ENCODE measurements at places on chromosomes 2 and 18.

- no peak for DNase-seq
These were observed 311.5 kb upstream of the GYPC start for GRCh38 chr2:126344493-126344892.

- no peak for DNase-seq
These were observed 39.1 kb downstream of the ROCK2 start for GRCh38 chr2:11305338-11305737.

- DNase-seq, result no peak
These were observed 248.9 kb downstream of the DCC start for GRCh38 chr18:52588931-52589330.

DNA sequence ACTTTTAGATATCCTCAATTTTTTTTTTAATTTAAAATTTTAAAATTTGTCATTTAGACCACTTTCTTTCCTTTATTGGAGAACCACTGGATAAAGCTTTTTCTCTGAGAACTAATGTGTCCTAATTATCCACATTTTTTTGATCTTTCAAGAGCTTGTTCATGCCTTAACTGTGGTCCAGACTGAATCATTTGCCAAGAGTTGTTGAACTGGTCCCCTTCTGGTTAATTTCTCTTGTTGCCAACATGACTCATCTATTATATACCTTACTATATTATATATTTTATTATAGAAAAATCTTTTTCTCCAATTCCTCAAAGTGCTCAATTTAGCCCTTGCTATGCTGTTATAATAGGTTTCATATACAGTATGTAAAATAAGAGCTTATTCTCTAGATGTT is 53.1 kb upstream of the TMEM87B start:
- no peak for DNase-seq

GRCh38 chr2:3677436-3677835 is 19.4 kb downstream of the ALLC start:
- no peak for DNase-seq

DNA sequence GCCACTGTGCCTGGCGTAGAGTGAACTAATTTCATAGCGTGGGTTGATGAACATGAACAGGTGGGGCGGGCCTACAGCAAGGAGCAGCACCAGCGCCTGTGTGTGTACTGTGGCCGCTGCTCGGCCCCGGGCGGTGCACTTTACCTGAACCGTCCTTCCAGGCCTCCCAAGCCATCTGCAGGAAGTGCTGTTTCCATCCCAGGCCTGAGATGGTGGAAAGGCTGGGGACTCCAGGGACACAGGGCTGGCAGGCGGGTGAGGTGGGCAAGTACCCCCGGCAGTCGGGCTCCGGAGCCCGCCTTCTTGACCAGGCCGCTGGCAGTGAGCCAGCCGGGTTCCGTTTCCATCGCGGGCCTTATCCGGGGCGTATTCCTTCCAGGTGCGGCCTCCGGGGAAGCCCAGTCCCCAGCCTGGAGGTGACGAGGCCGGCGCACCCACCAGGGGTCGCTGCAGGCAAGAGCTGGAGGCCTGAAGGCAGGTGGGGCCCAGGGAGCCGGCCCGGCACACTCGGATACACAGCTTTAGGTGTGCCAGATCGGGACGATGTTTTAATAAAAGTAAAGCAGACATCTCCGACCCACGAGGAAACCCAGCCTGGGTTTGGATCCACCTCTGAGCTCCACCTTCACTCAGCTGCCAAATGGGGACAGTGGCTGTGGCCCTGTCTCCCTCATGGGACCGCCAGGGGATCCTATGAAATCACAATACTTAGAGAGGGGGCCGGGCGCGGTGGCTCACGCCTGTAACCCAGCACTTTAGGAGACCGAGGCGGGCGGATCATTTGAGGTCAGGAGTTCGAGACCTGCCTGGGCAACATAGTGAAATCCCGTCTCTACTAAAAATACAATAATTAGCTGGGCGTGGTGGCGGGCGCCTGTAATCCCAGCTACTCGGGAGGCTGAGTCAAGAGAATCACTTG is 22.7 kb upstream of the PDIA6 start:
- DNase-seq, result peak; percentile 35

DNA sequence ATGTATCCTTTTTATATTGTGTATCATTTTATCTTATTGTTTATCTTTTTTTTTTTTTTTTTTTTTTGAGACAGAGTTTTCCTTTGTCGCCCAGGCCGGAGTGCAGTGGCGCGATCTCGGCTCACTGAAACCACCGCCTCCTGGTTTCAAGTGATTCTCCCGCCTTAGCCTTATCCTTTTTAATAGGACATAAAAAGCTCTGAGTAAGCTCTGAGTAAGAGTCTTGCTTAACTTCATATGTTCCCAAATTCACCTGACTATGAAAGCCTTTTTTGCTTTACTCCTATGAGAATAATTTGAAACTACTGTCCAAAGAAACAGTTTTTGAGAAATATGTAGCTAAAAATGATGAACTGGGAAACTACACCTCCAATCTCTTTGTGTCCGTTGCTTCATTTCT is 525.5 kb downstream of the IRS1 start:
- no peak for DNase-seq

DNA sequence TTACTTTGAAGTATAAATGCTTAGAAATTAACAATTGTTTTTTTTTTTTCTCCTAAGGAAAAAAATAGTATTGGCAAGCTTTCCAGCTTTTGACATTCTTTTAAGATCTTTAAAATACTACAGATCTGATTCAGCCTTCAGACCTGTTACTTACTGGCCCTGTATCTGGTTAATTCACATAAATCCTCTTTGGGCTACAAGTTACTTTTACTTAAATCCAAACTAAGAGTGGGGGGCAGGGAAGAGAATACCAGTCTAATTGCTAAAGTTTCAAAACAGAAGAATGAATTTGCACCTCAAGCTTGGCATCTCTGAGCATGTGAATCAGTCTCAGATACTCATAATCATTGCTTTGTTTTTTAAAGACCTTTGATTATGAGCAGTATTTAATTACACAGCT is 386.3 kb downstream of the PARD3B start:
- DNase-seq, result no peak

DNA sequence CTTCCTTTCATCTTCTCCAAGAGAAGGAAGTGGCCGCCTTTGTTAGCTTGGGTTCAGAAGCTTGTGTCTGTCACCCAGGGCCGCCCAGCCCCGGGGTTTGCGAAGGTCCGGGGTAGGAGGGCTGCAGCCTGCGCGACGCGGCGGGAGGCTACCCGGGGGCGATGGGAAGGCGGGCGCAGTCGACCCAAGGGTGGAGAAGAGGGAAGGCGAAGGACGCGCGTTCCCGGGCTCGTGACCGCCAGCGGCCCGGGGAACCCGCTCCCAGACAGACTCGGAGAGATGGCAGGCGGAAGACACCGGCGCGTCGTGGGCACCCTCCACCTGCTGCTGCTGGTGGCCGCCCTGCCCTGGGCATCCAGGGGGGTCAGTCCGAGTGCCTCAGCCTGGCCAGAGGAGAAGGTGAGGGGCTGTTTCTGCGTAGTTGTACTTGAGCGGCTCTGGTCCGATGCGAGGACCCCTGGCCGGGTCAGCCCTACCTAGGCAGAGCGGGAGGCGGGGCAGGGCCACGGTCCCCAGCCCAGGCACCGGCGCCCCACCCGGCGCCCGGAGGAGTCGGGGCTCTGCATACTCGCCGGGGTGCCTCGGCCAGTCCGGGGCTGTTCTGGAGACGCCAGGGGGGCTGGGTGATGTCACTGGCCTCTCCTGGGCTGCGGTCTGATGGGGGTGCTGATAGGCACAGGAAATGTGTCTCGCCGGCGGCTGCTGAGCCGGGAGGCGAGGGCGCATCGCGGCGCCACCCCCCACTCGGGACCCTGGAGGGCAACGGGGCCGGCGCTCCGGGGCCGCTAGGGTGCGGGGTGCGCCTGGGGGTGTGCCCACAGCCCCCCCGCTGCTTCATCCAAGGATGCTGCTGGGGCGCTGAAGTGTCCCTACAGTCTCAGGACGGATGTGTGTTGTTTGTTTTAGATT is at the start of gene QPCT:
QPCT (plus strand) TSS at position 178 of the 909 bp plus-strand sequence; CDS start at position 280, 102 bp downstream.
- DNase-seq, result peak; percentile 65

DNA sequence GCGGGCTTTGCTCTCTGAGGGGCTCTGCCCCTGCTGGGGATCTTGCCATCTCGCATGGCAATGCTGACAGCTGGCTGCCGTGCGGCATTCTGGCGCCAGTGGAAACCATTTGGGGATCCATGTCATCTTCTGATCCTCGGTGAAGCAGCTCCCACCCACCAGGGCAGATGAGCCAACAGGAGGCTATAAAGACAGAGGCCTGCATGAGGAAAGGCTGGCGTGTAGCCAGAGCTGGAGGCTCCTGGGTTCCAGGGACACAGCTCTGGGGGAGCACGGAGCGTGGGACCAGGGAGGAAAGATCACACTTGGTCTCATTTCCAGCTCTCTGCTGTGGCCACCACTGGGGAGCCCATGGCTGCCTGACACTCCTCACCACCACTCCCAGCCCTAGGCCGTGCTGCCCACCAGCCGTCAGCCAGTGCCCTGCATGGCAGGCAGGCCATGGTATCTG is 145.8 kb downstream of the ZFP36L2 start:
- DNase-seq, result no peak

GRCh38 chr18:12052866-12053265 is 40.8 kb upstream of the ANKRD62 start:
- no peak for DNase-seq

DNA sequence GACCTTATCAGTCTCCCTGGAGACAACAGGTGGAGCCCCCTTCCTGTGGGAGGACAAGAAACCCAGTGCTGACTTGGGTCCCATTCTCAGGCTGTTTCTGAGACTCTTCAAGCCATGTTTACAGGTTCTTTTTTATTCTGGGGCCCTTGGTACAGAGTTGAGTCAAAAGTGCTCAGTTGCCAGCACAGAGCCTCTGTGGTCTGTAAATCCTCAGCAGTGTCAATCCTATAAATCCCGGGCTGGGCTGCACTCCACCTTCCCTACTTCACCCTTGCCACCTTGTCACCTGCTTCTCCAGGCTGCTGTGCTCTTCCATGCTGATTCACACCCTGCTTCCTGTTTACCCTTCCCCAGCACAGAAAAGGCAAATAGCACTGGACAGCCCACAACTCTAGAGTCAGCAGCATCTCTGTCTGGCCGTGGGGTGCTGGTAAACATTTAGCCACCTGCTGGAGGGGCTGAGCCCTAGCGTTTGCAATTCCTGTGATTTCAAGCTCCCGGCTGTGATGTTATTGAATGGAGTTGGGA is 74.7 kb downstream of the TNFRSF11A start:
- no peak for DNase-seq

GRCh38 chr18:48929212-48929612 is 21.6 kb downstream of the SMAD7 start:
- DNase-seq, result no peak

DNA sequence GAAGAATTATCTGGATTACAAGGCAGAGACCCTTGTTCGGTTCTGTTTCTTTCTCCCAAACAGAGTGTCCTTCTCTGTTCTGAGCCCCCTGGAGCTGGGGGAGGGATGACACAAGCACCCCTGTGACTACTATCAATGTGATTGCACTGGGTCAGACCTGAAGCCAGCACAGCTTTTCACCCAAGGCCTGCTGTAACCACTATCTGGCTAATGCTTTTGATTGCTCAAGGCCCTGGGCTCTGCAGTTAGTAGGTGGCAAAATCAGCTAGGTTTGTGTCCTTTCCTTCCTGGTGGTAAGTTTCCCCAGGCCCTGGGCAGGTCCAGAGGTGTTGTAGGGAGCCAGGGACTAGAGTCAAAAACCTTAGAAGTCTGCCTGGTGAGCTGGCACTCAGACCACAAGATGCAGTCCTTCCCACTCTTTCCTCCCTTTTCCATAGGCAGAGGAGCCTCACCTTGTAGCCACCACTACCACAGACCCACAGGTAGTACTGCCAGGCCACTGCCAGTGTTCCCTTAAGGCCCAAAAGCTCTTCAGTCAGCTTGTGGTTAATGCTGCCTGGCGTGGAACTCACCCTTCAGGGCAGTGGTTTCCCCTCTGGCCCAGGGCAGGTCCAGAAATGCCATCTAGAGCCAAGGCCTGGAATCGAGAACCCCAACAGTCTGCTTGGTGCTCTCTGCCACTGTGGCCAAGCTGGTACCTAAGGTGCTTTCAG is 83.0 kb downstream of the FAM117B start:
- DNase-seq, result no peak
